Thymus (tissue), 14 donors: ENCODE measurements at places on chromosomes 13 and 19.

GRCh38 chr13:85995788-85996418, 196.7 kb upstream of the SLITRK6 start:
- no peak for DNase-seq

DNA sequence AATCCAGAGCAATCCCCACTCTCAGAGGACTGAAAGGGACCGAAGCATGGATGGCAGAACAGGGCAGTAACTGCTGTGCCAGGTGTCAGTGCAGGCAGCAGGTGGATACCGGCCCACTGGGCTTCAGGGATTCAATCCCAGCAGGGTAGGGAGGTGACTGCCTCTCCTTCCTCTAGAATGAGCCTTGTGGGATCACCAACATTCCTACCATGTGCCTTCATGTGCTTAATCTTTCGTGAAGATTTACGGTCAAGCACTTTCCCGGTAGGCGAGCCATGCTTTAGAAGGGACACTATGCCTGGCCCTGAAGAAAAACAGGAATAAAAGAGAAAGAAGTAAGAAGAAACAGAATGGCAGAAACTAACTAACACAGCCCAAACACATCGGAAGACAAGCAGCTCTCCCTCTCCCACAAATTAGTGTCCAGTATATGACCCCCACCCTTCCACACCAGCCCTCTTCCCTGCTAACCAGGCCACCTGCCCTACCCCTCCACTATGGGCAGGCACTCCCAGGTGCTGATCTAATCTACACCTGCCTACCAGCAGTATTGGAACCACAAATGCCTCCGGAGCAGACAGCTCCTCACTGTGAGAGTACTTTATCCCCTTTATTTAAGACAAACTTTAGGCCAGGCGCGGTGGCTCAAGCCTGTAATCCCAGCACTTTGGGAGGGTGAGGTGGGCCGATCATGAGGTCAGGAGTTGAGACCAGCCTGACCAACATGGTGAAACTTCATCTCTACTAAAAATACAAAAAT, 162.5 kb downstream of the NUFIP1 start:
- no peak for DNase-seq

DNA sequence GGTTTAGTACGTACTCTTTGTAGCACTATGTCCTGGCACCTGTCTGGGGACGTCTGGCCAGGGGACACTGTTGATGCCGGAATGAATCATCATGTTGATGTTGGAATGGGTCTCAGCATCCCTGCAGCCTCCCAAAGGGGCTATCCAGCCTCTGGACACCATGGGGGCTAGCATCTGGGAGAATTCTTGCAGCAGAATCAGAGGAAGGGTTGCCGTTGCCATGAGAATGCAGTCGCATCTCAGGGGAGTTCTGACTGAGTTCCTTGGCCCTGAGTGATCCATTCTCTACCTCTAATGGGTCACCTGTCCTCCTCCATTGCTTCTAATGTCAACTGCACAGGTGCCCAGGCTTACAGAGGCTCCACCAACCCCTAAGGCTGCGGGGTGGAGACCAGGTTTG, 129.1 kb downstream of the UQCRFS1 start:
- no peak for DNase-seq

DNA sequence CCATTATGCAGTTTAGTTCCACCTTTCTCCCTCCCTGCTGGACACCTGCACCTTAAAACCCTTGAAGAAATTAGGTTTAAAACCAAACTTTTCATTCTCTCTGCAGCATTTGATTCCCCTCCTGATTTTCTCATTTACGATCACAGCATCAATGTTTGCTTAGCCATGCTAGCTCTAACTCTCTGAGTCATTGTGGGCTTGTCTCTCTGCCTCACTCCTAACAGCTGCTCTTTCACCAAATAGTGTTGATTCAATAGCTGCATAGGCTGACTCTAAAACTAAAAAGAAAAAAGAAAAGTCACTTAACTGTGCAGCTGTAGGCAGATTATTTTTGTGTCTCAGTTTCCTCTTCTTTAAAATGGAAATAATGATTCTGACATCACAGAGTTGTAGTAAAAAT, 1124.9 kb downstream of the DIAPH3 start:
- no peak for DNase-seq
